ENCODE measurements at places on chromosomes 6 and 20. TPM values are rescaled to one million over a fixed set of nuclear protein-coding genes. Genes with fewer than 3 reads are reported as not detected.

Gene SENP6
- 19.8 TPM for polyA plus RNA-seq

Gene COL9A3
- 3.6 TPM for polyA plus RNA-seq

DNA sequence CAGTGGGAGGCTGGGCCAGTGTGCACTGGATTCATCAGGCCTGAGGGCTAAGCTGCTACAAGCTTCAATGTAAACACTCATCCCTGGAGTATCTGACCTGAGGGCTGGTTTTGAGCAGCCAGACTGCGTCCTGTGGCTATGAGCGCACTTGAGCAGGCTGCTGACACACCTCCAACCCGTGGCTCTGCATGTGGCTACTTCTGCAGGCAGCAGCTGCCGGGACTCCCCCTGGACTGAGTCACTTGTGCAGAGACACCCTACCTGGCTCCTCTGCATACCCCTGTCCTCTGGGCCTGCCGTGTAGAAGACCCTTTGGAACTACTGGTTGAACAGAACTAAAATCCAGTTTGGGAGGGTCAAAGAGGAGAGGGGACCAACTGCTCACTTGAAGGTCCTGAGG, 172.0 kb downstream of the SCP2D1 start:
- peaks cover 7% of the 10 kb centered on the region for H3K4me1 ChIP-seq
- H3K4me3 ChIP-seq, result no peak overlapping the region
- no peaks in the 10 kb centered on the region for H3K27me3 ChIP-seq
- no peak overlapping the region for H3K27ac ChIP-seq
- DNase-seq, result peak; percentile 32

DNA sequence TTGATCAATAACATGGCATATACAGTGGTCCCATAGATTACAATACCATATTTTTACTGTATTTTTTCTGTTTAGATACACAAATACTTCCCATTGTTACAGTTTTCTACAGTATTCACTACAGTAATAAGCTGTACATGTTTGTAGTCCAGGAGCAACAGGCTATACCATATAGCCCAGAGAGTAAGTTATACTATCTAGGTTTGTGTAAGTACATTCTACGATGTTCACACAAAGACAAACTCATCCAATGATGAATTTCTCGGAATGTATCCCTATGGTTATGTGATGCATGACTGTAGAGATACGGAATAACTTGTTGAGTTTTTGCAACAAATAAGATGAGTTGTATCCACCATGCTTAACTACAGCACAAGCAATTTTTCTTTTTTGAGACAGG, 3.6 kb upstream of the MYO6 start:
- no peak overlapping the region for H3K4me3 ChIP-seq
- H3K27me3 ChIP-seq, result no peaks in the 10 kb centered on the region
- DNase-seq, result no peak
- H3K4me1 ChIP-seq, result peaks cover 7% of the 10 kb centered on the region
- H3K36me3 ChIP-seq, result no peaks in the 10 kb centered on the region

GRCh38 chr6:108841377-108841855, 6.8 kb upstream of the ARMC2 start:
- no peaks in the 10 kb centered on the region for H3K27me3 ChIP-seq
- no peaks in the 10 kb centered on the region for H3K36me3 ChIP-seq
- H3K4me1 ChIP-seq, result no peaks in the 10 kb centered on the region
- DNase-seq, result no peak
- no peak overlapping the region for H3K4me3 ChIP-seq

DNA sequence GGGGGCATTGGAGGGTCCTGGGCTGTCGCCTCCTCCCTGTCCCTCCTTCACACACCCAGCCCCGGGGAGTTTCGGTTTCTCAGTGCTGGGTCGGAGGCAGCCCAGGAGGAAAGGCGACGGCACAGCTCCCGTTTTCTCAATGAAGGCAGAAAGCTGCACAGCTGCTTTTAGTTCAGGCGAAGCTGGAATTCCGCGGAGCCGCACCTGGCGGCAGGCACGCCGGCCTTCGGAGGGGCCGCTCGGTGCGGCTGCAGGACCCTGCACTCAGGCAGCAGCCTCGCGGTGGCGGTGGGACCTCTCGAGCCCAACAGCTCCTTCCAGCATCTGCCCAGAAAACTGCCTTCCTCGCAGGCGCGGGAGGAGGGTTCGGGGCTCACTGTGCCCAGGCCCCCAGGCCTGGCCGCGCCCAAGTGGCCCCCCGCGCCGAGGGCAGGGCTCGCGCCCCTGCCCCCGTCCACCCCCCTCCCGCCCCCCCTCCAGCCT, 4.6 kb downstream of the FOXQ1 start:
- peak overlapping the region; percentile 22 for H3K27ac ChIP-seq
- peak overlapping the region; percentile 41 for H3K4me3 ChIP-seq
- no peak for DNase-seq
- no peaks in the 10 kb centered on the region for H3K27me3 ChIP-seq

- peak overlapping the region; percentile 74 for H3K4me3 ChIP-seq
- no peaks in the 10 kb centered on the region for H3K36me3 ChIP-seq
- peaks cover 14% of the 10 kb centered on the region for H3K4me1 ChIP-seq
- no peaks in the 10 kb centered on the region for H3K27me3 ChIP-seq
Measured at GRCh38 chr6:156686301-156686994, 90.7 kb upstream of the ARID1B start.

DNA sequence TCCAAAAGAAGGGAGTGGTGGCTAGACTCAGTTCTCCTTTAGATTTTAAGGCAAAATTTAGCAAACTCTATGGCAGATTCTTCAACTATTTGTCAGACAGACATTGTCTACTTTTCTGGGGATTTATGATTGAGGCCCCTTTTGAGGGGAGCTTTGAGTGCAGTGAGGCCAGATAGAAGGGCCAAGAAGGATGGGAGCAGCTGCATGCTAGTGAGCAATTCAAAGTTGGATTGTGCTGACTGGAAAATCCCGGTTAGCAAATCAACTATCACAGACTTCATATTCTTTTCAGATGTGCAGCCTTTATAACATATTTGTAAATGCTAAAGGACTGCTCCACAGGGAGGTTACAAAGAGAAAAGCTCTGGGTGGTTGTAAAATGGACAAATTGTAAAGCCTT, 35.0 kb upstream of the ESR1 start:
- H3K27me3 ChIP-seq, result no peaks in the 10 kb centered on the region
- no peak overlapping the region for H3K27ac ChIP-seq
- H3K36me3 ChIP-seq, result no peaks in the 10 kb centered on the region
- DNase-seq, result no peak
- no peak overlapping the region for H3K4me3 ChIP-seq
- no peaks in the 10 kb centered on the region for H3K4me1 ChIP-seq

DNA sequence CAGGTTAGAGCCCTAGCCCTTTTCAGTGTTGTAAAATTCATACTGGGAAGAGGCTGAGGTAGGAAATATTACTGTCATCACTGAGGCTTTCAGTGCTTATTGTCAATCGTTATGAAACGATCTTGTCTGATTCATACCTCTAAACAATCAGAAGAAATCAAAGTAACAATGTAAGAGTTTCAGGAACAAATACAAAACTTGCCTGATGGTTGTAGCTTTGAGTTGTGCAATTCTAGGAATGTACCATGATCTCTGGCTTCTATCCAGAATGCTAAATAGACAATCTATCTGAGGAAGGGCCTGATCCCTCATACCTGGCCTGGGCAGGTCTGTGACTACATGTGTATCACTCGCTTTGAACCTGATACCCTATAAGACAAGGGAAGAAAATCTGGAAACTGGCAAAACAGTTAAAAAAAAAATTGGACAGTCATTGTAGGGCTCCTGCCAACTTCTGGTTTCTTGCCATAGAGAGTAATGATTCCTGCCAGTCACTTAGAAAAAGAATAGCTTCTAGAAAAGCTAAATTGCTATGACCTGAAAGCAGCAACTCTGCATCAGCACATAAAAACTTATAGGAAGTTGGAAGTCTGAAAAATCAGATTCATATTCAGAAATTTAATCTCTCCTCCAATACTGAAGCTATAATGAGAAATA, 234.7 kb downstream of the BTBD9 start:
- peaks cover 23% of the 10 kb centered on the region for H3K4me1 ChIP-seq
- peak; percentile 80 for DNase-seq
- H3K27me3 ChIP-seq, result no peaks in the 10 kb centered on the region
- H3K4me3 ChIP-seq, result peak overlapping the region; percentile 24

GRCh38 chr20:17137692-17138091, 89.1 kb upstream of the PCSK2 start:
- no peak for DNase-seq
- H3K4me1 ChIP-seq, result no peaks in the 10 kb centered on the region
- no peaks in the 10 kb centered on the region for H3K27me3 ChIP-seq

DNA sequence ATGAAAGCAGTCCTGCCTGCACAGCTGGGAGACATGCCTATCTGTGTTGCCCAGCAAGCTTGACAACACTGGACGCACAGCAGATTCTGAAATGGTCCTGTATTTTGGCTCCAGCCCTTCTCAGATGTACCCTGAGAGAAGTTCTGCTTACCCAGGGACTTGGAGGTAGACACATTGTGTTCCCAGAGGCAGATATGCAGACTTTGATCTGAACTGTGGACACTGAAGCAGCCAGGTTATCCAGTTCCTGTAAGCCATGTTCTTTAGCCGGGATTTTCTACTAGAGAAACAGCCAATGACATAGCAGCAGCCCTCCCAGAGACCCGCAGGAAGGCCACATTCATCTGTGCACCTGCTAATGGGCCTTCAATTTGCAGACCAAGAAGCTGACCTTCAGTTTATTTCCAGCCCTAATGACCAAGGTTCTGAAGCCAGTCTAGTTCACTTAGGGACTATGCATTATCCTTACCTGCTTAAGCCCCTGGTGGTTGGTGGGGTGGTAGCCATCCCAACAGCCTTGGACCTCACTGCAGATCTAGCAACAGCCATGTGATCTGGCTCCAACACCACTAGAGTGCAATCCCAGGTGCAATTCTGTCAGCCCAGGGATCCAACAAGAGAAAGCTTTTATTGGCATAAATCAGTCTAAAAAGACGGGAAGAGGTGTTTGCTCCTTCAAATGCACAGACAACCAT, 134.2 kb downstream of the MEI4 start:
- DNase-seq, result no peak
- H3K36me3 ChIP-seq, result no peaks in the 10 kb centered on the region
- H3K4me3 ChIP-seq, result no peak overlapping the region
- H3K27me3 ChIP-seq, result no peaks in the 10 kb centered on the region
- H3K27ac ChIP-seq, result no peak overlapping the region

- no peaks in the 10 kb centered on the region for H3K27me3 ChIP-seq
- peak overlapping the region; percentile 64 for H3K27ac ChIP-seq
- H3K4me3 ChIP-seq, result no peak overlapping the region
- H3K4me1 ChIP-seq, result peaks cover 17% of the 10 kb centered on the region
- DNase-seq, result peak; percentile 69
Measured at GRCh38 chr6:10201606-10202510, 213.0 kb downstream of the TFAP2A start.

DNA sequence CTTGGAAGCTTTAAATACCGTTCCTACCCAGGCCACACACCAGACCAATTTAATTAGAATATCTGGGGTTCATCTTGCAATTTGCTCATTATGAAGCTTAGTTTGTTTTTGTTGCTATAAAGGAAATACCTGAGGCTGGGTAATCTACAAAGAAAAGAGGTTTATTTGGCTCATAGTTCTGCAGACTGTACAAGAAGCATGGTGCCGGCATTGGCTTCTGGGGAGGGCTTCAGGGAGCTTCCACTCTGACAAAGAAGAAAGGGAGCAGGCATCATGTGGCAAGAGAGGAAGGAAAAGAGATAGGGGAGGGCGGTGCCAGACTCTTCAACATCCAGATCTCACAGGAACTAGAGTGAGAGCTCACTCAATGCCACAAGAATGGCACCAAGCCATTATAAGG, 73.6 kb downstream of the RNF182 start:
- H3K4me3 ChIP-seq, result no peak overlapping the region
- H3K4me1 ChIP-seq, result peaks cover 26% of the 10 kb centered on the region
- H3K36me3 ChIP-seq, result no peaks in the 10 kb centered on the region
- no peak for DNase-seq
- no peak overlapping the region for H3K27ac ChIP-seq
